ENCODE measurements at places on chromosomes 16 and 17.

GRCh38 chr17:6948562-6948961 lies 47.3 kb upstream of the ALOX12 start:
- DNase-seq = no peak

GRCh38 chr17:4073983-4074830 lies 68.6 kb downstream of the ZZEF1 start:
- DNase-seq = no peak

DNA sequence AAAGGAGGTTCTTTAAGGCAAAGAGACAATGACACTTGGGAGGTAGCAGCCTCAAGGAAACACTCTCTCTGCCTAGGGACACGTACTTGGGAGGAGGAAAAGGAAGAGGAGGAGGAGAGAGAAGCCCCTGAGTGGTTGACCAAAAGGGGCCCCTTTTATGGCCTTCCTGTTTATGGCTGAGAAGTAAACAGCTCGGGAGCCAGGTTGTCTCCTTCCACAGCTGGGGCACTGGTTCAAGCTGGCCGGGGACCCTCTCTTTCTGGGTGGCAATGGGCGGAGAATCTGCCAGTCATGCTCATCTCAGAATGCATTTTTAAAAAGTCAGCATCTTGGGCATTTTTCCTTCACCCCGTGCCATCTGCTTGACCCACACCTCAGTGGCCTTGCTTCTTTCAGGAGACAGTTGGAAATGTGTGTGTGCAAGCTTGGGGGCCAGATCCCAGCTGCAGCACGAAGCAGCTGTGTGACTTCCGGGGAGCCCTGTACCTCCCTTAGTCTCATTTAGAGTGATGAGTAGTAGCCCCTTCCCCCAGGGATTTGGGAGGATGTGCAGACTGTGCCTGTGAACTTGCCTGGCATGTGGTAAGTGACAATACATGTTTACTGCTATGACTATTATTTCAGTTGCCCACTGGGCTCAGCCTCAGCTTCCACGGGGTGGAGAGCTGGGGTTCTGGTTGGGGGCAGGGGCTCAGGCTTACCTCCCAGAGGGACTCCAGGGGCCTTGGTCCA lies 33.8 kb upstream of the SALL1 start:
- no peak for DNase-seq

DNA sequence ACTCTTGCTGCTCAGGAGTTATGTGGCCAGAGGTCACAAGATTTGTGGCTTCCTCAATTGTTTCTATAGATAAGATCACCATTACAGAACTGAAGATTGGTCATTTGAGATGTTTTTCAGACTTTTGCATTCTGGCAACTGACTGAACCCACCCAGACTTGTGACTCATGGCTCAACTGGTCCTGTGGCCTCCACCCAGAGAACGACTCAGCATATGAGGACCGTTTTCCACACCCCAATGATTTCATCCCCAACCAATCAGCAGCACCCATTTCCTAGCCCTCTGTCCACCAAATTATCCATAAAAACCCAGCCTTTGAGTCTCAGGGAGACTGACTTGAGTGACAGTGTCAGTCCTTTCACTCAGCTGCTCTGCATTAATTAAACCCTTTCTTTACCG lies 143.2 kb upstream of the ASIC2 start:
- DNase-seq = no peak

- DNase-seq = no peak
Observed at GRCh38 chr17:50642071-50642721, 7.5 kb downstream of the ABCC3 start.

GRCh38 chr16:75004460-75004859 lies 5.6 kb downstream of the ZNRF1 start:
- DNase-seq = no peak

- no peak for DNase-seq
Observed at GRCh38 chr17:51540151-51540550, 279.8 kb downstream of the UTP18 start.

DNA sequence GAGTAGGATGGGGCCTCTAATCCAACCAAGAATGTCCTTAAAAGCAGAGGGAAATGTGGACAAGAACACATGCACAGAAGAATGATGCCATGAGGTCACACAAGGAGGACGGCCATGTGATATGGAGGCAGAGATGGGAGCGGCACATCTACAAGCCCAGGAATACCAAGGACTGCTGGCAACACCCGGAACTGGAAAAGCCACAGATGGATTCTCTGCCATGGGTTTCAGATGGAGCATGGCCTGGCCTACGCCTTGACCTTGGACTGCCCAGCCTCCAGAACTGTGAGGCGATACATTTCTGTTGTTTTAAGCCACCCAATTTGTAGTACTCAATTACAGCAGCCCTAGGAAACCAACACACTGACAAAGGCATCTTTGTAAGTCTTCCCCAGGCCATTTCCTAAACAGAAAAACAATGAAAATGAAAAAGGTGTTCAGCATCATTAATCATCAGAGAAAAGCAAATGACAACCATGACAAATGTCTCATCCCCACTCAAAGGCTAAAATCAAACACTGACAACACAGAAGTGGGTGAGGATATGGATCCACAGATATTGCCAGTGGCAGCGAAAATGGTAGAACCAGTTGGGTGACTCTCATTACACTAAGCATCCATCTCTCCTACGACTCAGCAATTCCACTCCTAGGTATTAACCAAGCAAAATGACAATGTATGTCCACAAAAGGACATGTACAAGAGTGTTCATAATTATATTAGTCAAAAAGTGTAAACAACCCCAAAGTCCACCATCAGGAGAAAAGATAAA lies 76.9 kb upstream of the CNEP1R1 start:
- no peak for DNase-seq

DNA sequence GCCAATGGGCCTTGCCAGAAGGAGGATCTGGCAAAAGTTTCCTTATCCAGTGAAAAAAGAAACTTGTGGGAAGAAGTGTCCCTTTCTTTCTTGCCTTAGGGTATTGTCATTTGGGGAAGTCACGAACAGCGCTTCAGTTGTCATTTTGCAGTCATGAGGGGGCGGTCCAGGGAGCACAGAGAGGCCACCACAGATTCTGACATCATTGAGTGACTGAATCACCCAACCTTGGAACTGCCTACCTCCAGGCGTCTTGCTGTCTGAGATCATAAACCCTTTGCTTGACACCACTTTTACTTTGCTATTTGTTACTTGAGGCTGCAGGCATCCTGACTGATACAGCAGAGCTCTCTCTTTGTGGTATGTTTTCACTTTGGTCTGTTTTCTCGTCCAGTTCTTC lies 3.1 kb upstream of the WSCD1 start:
- DNase-seq = no peak

DNA sequence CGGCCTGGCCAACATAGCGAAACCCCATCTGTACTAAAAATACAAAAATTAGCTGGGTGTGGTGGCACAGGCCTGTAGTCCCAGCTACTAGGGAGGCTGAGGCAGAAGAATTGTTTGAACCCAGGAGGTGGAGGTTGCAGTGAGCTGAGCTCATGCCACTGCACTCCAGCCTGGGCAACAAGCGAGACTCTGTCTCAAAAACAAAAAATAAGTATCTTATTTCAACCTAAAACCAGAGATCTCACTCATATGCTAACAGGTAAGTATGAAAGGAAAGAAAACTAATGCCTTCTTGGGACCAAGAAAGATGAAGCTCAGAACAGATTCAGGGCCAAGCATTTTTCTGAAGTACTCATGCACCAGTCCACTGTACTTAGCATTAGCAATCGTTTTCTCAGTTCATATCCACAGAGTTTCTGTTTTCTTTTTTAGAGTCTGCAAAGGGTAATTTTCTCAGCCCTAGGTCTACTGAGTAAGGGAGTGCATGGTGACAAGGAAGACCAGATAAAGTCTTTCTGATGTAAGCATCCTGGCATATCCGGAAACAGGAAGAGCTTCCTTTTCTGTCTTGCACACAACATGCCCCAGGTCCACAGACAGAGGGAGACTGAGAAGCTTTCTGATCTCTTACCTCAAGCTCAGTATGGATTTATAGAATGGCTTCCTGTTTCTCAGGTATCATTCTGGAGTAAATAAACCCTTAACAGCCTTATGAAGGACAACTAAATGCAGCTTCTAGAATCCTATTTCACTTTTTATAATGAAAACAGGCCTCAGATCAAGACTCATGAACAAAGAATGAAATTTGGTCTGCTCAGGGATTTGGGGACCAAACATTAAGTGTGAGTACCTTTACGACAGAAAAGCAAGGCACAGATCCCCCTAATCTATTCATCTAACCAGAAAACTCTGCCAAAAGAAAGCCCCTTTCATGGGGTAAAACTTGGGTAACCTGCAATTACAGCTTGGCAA lies 38.7 kb upstream of the FOXJ1 start:
- no peak for DNase-seq

Measured in NCI-H146 (cell line).